ENCODE measurements at places on chromosomes 7 and 10. TPM values are rescaled to one million over a fixed set of nuclear protein-coding genes. Genes with fewer than 3 reads are reported as not detected.

DNA sequence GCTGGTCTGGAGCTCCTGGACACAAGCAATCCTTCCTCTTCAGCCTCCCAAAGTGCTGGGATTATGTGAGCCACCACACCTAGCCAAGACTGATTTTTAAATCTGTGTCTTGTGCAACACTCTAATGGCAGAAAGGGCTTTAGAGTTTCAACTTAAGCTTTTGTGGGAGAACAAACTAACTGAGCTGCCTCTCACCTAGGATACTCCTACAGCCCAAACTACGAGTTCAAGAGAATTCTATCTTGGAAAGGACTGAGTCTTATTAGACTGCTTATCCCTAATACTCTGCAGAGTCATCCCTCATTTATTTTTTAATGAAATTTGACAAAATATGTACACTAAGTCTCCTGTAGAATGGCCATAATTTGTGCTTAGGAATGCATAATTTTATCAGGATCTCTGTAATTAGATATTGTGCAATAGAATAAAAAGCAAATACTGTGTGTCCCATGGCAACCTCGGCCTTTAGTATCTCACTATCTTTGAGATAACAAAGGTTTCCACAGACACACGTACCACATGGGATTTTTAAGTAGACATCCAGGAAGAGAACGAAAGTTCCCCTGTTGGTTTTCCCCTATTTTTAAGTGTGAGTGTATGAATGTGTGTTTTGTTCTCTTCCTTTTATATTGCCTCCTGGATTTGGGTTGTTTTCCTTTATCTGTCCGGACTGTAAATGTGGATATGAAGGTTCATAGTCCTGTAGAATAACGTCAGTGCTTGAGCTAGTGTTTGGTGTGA is 199.4 kb upstream of the TCF7L2 start:
- DNase-seq, result no peak

PSD gene
- polyA plus RNA-seq, result 15.1 TPM

- DNase-seq, result peak; percentile 65
These were observed 593 bp upstream of the ADRA2A start for GRCh38 chr10:111076191-111076681.

CABCOCO1 gene
- 2.2 TPM for polyA plus RNA-seq

SPDYE8 gene
- 1.00 TPM for polyA plus RNA-seq

DNA sequence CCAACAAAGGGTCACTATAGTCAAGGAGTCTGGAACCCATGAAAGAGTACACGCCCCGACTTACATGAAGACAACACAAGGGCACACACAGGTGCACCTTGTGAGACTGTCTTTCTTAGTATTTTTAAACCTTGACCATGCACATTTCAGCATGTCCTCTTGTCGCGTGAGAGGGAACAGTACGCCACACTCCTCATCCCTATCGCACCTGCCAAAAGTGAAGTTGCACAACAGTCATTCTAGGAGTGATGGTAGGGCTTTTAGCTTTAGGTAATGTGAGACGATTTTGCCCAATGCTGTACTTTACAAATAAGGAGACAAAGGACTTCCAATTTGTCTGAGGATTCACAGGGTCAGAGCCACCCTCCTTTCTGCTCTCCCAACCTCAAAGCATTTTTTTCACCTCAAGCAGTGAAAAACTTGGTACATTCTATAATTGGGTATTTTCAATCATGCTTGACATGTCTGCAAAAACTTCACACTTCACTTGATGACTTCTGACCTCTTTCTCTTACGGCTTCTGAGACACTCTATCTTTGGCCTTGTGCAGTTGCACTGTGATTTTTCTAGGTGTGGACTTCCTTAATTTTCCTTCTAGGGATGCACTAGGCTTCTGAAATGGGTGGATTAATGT is 173.9 kb upstream of the GRB10 start:
- no peak for DNase-seq

DNA sequence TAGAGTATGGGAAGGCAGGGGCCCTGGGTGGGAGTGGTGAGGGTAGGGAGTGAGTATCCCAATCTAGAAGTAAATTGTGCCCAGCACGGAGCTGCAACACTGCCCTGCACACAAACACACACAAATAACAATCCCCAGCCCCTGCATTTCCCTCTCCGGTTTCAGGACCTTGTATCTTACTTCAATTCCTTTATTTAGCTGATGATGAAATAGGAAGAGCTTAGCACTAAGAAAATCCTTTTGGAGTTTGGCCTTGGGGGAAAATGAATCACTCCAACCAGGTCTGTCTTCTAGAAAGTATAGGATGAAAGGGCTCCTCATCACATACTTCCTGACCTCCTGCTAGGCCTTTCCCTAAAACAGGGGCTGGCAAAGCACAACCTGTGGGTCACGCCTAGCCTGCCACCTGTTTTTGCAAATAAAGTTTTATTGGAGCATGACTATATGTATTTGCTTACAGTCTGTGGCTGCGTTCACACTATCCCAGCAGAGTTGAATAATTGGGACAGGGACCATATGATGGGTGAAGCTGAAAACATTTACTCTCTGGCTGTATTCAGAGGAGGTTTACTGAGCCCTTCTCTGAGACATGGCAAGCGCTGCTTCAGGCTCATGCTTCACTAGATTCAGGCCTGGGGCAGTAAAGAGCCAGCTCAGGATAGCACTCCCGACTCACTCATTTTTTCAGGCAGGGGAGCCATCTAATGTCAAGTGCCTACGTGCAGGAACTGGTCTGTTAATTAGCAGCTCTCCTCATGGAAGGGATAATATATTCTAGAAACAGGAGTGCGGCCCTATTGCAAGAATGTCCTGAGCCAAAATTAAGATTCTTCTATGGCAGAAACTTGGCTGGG is 111.0 kb downstream of the EGFR start:
- no peak for DNase-seq

OPALIN gene
- not detected for polyA plus RNA-seq

GRCh38 chr10:80413271-80413996 is 5.1 kb downstream of the PRXL2A start:
- no peak for DNase-seq

- no peak for DNase-seq
These were observed 78.1 kb upstream of the VWDE start for GRCh38 chr7:12481722-12482121.

DNA sequence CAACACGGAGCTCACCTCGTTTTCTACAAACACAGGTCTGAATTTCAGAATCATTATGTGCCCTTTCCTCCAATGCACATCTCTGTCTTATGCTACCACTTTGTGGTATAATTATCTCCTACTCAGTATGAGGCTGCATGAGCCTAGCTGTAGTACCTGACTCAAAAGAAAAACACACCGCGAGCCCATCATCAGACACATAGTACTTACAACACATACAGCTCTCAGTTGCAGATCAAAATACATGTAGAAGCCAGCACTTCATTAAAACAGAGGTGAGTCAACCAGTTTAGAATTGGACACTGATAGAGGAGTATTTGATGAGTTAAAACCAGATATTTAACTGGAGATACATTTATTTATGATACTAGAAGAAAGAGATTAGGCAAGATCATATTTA is 1.4 kb upstream of the RTKN2 start:
- no peak for DNase-seq

DNA sequence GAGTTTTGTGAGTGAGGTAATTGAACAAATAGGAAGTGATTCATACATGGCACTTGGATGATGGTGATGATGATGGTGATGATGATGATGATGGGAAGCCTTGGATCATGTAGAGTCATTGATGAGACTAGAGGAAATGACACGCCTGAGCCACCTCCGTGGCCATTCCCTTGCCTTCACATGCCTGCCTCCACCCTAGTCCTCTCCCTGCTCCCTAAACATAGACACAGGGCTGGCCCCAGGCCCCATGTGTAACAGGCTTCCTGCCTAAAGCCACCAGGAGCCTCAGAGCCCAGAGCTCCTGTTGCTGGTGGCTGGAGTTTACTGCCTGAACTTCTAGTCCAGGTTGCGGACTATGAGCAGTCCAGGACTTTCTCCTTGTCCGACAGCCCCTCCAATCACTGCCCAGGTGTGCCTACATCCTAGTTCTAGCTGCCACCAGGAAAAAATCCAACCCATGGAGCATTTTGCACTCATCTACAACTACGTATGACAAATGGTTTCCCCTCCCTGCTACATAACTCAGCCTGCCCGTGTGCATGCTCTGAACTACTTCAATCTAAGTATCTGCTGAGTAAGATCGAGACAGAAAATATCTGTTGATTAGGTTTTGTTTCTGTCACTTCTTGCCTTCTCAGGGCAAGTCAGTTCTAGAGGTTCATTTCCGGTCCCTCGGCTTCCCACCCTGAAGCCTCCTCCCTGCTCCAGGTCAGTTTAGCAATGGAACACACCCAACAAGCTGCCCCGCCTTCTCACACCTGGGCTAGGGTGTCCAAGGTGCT is 35.5 kb upstream of the KDM7A start:
- no peak for DNase-seq

- peak; percentile 30 for DNase-seq
These were observed 32.6 kb downstream of the TBATA start for GRCh38 chr10:70752571-70752970.

DNA sequence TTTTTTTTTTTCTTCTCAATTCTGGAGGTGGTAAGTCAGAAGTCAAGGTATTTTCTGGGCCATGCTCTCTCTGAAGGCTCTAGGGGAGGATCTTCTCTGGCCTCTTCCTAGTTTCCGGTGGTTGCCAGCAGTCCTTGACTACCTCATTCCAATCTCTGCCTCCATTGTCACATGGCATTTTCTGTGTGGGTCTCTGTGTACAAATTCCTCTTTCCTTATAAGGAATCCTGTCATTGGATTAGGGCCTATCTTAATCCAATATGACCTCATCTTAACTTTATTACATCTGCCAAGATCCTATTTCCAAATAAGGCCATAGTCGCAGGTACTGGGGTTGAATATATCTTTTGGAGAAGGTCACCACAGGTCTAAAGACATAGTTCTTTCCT is 129.3 kb upstream of the PRR15 start:
- no peak for DNase-seq

DNA sequence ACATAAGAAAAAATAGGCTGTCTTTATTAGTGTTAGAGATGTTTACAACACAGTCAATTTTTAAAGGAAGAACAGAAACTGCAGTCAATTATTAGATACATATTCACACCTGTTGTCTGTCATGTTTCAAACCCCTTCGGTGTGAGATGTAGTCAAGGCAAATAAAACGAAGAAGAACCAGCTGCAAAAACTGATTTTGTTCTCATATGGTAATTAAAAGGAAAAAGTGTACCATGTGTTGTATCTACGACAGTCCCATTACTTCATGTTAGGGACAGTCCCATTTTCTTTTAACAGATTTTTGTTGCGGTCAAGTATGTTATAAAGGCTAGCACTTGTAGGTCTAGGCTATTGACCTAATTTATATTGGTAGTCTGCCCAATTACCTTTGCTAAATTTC is 149.4 kb downstream of the LRRN3 start:
- DNase-seq, result no peak
